Naive thymus-derived CD8-positive, alpha-beta T cell (primary cell): ENCODE measurements at places on chromosomes 12 and 14.
A peak's percentile ranks its signal among the peaks of the same experiment; 100 is the strongest.

DNA sequence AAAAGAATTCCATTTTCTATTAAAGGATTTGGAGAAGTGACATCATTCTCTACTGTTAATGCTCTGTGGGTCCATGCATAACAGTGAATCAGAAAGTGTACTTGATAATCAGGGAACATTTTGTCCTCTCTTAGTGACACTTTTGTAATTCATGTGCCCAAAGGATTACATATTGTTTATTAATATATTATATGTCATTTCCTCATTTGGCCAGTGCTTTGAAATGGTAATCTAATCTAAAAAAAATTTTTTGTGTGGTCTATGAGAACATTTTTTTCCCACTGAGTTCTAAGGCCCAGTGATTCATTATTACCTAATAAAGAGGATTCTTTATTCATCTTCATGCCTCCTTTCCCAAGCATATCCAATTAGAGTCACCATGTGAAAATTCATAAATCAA lies 79.7 kb upstream of the MYF6 start:
- no peak for DNase-seq
- H3K27me3 ChIP-seq = no peaks in the 10 kb centered on the region
- no peak overlapping the region for H3K4me3 ChIP-seq
- no peaks in the 10 kb centered on the region for H3K4me1 ChIP-seq
- H3K36me3 ChIP-seq = no peaks in the 10 kb centered on the region

DNA sequence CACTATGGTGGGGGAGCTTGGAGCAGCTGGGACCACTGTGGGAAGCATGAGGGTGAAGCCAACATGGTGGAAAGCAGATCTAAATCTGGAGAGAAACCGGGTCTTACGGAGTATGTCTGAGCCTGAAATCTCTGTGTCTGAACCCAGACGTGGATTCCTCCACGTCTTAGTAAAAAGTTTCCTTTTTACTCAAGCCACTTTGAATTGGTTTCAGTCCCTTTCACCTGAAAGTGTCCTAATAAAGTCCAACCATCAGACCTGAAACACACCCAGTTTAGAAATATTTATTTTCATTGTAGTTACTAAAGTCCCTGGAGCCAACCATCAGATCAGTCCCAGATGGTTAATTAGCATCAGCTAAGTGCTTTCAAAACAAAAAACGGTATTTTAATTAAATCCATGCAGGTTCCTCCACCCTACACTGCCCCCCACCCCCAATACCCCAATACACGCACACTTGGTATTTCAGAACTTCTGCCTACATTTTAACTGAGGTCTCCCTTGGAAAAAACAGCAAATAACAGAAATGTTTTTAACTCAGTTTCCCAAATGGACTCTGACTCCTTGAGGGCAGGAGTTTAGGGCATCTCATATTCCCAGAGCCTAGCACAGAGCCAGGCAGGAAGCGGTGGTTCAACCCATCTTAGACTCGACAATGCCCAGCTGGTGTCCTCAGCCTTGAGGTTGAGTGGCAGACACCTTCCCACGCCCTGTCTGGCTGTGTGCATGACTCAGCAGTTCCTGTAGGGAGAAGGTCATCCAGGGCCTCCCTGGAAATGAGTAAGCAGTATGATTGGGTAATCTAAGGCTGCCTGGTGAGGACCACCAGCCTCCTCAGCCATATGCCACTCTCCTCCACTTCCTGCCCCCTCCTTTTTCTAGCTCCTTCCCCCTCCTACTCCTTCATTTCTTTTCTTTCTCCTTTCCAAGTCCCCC lies 175.8 kb downstream of the TTC8 start:
- no peaks in the 10 kb centered on the region for H3K4me1 ChIP-seq
- H3K4me3 ChIP-seq = no peak overlapping the region
- DNase-seq = no peak
- H3K27ac ChIP-seq = no peak overlapping the region

DNA sequence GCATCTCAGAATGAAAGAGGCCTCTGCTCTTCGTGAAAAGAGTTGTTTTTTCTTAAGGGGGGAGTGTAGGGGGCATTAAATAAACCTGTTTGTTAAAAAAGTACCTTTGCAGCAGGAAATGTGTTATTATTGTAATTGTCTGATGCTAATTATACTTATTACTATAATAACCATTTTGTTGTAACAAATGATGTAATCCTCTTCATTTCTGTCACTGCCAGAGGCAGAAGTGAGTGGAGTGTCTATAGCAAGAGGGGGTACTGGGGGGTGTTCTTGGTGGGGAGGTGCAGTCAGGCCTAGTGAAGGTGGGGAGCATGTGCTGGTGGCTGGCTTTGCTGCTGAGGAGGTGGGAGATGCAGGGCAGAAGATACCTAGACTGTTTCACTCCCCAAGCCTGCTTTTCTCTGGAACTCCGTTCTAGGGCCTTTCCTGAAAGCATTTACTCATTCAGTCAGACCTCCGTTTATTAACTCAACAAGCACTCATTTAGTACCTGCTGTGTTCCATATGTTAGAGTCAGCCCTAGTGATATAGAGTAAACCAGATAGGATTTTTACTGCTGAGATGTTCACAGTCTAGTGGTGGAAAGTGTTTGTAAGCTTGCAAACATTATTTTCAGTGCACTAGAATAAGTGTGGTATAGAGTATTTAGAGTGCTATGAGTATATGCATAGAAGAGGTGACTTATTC lies 77.5 kb upstream of the CISTR start:
- no peak overlapping the region for H3K27ac ChIP-seq
- H3K4me1 ChIP-seq = no peaks in the 10 kb centered on the region
- H3K4me3 ChIP-seq = no peak overlapping the region
- DNase-seq = no peak
- no peaks in the 10 kb centered on the region for H3K36me3 ChIP-seq
- peaks cover 33% of the 10 kb centered on the region for H3K27me3 ChIP-seq

DNA sequence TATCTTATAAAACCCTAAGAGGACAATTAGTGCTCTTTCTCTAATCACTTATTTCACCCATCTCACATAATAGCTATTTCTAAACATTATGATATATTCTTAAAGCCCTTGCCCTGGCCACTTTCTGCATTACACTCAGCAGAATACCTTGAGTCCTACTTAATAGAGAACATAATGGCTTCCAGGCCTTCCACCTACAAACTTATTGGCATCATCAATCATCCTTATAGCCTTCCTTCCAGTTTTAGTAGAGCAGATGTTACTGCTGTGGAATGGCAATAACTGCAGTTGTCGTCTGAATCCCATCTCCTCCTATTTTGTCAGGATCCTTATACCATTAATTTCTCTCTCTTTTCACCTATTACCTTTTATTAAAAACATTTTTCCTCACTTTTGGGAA lies 1127.4 kb downstream of the LRFN5 start:
- H3K36me3 ChIP-seq = no peaks in the 10 kb centered on the region
- H3K4me3 ChIP-seq = no peak overlapping the region
- no peak overlapping the region for H3K27ac ChIP-seq
- no peaks in the 10 kb centered on the region for H3K27me3 ChIP-seq

DNA sequence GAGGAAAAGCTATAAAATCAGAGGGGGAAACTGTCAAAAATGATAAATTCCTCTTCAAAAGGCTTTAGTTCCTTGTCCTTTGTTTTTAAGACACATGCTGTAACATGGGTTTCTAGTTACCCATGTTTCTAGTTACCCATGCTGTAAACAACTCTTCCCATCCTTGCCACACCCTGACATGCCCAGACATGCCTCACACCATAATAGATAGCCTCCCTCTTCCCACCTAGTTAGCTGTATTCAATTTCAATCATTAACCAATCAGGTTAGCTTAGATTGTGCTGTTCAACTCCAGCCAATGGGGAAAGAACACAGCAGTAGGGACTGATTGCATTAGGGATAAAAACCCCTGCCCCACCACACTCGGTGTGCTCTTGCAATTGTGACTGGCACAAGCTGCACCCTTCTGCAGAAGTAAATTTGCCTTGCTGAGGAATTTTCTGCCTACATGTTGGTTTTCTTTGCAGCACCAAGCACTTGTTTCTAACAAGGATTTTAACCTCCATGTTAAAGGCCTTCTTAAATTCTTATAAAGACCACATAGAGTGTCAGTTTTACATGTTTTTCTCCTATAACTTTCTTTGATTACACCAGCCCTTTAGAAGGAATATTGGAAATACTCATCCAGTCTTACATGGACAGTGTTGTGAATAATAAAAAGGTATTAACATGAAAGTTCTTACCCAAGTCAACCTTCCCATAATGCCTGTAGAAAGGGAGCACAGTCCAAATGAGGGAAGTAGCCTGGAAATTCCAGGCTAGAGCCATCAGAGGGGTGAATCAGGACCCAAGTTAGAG lies 32.5 kb upstream of the LALBA start:
- no peak for DNase-seq
- peaks cover 11% of the 10 kb centered on the region for H3K36me3 ChIP-seq
- H3K4me1 ChIP-seq = no peaks in the 10 kb centered on the region
- H3K27me3 ChIP-seq = peaks cover 9% of the 10 kb centered on the region
- no peak overlapping the region for H3K27ac ChIP-seq

GRCh38 chr12:53325511-53326061 lies 4.2 kb upstream of the AAAS start:
- H3K4me3 ChIP-seq = peak overlapping the region; percentile 83
- H3K27me3 ChIP-seq = no peaks in the 10 kb centered on the region
- H3K4me1 ChIP-seq = peaks cover 39% of the 10 kb centered on the region
- DNase-seq = peak; percentile 15

GRCh38 chr12:65532162-65532561 lies 253.7 kb downstream of the MSRB3 start:
- peaks cover 3% of the 10 kb centered on the region for H3K4me1 ChIP-seq
- peaks cover 2% of the 10 kb centered on the region for H3K27me3 ChIP-seq
- no peak for DNase-seq
- no peak overlapping the region for H3K4me3 ChIP-seq
- H3K27ac ChIP-seq = no peak overlapping the region

DNA sequence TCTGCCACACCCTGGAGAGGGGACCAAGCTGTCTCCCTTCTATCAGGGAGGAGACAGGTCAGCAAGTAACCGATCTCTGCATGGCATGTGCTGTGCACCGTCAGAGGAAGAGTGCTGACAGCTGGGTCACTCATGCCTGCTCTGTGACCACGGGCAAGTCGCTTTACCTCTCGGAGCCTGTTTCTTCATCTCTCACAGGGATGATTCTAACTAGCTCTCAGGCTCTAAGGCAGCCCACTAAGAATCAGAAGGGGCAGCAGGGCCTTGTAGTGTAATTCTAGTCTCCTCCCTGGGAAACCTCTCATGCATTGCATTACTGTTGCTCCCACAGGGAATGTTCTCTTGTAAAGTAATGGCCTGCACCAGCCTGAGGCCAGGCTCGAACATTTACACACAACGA lies 11.9 kb downstream of the CD9 start:
- no peak overlapping the region for H3K4me3 ChIP-seq
- H3K27ac ChIP-seq = no peak overlapping the region
- no peaks in the 10 kb centered on the region for H3K36me3 ChIP-seq
- DNase-seq = no peak

DNA sequence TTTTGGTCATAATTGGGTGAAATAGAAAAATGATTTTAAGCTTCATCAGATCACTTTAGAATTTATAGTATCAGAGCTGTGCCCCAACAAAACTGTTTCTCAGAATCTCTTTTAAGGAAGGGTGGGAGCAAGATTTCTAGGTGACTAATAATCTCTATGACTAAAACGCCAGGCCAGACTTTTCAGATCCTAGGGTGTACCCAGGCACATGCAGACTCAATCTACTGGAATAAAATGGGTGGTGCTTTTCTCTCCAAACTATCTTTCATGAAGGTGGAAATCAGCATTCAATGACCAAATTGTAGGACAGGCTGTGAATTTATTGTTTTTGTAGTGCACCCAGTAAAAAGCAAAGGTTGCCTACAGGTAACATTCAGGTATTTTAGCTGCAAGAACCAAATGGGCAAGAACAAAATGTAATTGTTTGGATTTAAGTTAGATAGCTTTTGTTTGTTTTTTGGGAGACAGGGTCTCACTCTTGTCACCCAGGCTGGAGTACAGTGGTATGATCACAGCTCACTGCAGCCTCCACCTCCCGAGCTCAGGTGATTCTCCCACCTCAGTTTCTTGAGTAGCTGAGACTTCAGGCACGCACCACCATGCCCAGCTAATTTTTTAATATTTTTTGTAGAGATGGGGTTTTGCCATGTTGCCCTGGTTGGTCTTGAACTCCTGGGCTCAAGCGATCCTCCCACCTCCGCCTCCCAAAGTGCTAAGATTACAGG lies 49.5 kb downstream of the PPP2R5C start:
- H3K27ac ChIP-seq = peak overlapping the region; percentile 99
- H3K36me3 ChIP-seq = peaks cover 25% of the 10 kb centered on the region
- peaks cover 66% of the 10 kb centered on the region for H3K4me1 ChIP-seq

GRCh38 chr14:99132821-99133635 lies 139.0 kb downstream of the BCL11B start:
- no peak overlapping the region for H3K4me3 ChIP-seq
- no peak for DNase-seq
- peaks cover 52% of the 10 kb centered on the region for H3K4me1 ChIP-seq
- peaks cover 2% of the 10 kb centered on the region for H3K36me3 ChIP-seq
- H3K27me3 ChIP-seq = no peaks in the 10 kb centered on the region

- DNase-seq = no peak
- H3K27ac ChIP-seq = no peak overlapping the region
- H3K36me3 ChIP-seq = no peaks in the 10 kb centered on the region
- no peaks in the 10 kb centered on the region for H3K4me1 ChIP-seq
- H3K4me3 ChIP-seq = no peak overlapping the region
Measured at GRCh38 chr12:34401659-34402227, 379.4 kb downstream of the ALG10 start.
